WTC11 (cell line): ENCODE measurements at places on chromosomes 12 and 14.

GRCh38 chr12:2550561-2551411, 244.0 kb upstream of the FKBP4 start:
- H3K27ac ChIP-seq, result no peak overlapping the region
- H3K4me1 ChIP-seq, result no peaks in the 10 kb centered on the region; the same call in 1 of the 2 replicates
- H3K36me3 ChIP-seq, result no peaks in the 10 kb centered on the region
- DNase-seq, result no peak

- H3K4me1 ChIP-seq, result peaks cover 13% of the 10 kb centered on the region
- H3K4me3 ChIP-seq, result no peak overlapping the region
- H3K27me3 ChIP-seq, result no peaks in the 10 kb centered on the region
Measured at GRCh38 chr12:3532931-3533702, 42.1 kb downstream of the PRMT8 start.

GRCh38 chr12:128077211-128077916, 189.6 kb upstream of the TMEM132C start:
- H3K27ac ChIP-seq, result no peak overlapping the region
- H3K4me3 ChIP-seq, result no peak overlapping the region
- H3K36me3 ChIP-seq, result peaks cover 80% of the 10 kb centered on the region
- H3K4me1 ChIP-seq, result no peaks in the 10 kb centered on the region
- peaks cover 27% of the 10 kb centered on the region for H3K27me3 ChIP-seq
- no peak for DNase-seq

GRCh38 chr14:65961004-65961403, 525.2 kb upstream of the CCDC196 start:
- peaks cover under 1% of the 10 kb centered on the region; the same call in 1 of the 2 replicates for H3K36me3 ChIP-seq

- H3K4me1 ChIP-seq, result peaks cover 16% of the 10 kb centered on the region
- no peak overlapping the region for H3K27ac ChIP-seq
- peaks cover 67% of the 10 kb centered on the region for H3K36me3 ChIP-seq
- peaks cover 7% of the 10 kb centered on the region for H3K27me3 ChIP-seq
- H3K4me3 ChIP-seq, result no peak overlapping the region
Measured at GRCh38 chr14:66216763-66217162, 269.4 kb upstream of the CCDC196 start.

GRCh38 chr12:69065775-69066174, 132.8 kb upstream of the CPM start:
- no peak overlapping the region for H3K4me3 ChIP-seq
- peaks cover 27% of the 10 kb centered on the region for H3K4me1 ChIP-seq
- H3K27me3 ChIP-seq, result no peaks in the 10 kb centered on the region

DNA sequence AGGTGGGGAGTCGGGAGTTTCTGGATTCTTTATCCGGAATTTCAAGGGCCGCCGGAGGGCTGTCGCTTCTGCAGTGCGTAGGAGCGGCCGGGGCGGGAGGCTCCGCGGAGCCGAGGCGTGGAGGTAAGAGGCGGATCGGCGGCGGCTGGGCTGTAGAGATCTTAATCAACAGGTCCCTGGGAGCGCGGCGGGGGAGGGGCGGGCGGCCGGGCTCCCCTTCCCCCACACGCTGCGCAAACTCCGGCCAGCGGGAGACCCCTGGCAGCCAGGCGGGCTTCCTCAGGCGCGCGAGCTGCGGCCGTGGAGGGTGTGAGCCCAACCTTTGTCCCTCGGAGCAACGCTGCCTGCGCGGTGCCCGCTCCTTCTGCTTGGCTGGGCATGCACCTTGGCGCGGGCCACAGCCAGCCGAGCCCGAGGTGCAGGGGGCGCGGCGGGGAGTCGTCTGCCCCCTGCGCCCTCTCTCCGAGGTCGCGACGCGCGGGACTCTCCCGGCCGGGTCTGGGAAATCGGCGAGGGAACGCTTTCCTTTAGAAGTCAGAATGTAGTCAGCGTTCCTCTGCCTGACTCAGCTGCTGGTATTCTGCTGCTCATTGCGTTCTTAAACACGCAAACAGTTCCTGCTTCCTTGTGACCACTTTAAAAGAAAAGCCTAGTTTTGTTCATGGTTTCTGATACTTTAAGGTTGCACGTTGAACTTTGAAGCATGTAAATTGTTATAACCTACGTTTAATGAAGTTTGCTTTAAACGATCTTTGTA, at the start of gene PALS1:
Gene PALS1, plus strand, starts transcription at position 25 of the 757 bp plus-strand sequence. CDS start 37,736 bp downstream, outside the sequence.
- peak within 1 kb of the TSS; percentile 98 for H3K27ac ChIP-seq
- peak within 1 kb of the TSS; percentile 89 for H3K4me3 ChIP-seq
- no peaks in the 10 kb centered on the region for H3K36me3 ChIP-seq
- H3K4me1 ChIP-seq, result peaks cover 21% of the 10 kb centered on the region

- H3K27me3 ChIP-seq, result no peaks in the 10 kb centered on the region
- H3K36me3 ChIP-seq, result no peaks in the 10 kb centered on the region
- H3K4me1 ChIP-seq, result peaks cover 47% of the 10 kb centered on the region
- no peak overlapping the region for H3K27ac ChIP-seq
- H3K4me3 ChIP-seq, result no peak overlapping the region
Measured at GRCh38 chr12:119208626-119209061, 29.9 kb downstream of the HSPB8 start.

GRCh38 chr12:100445081-100445481, 28.6 kb upstream of the NR1H4 start:
- no peak for DNase-seq
- no peak overlapping the region for H3K4me3 ChIP-seq
- H3K36me3 ChIP-seq, result no peaks in the 10 kb centered on the region
- H3K27ac ChIP-seq, result no peak overlapping the region
- no peaks in the 10 kb centered on the region for H3K27me3 ChIP-seq

DNA sequence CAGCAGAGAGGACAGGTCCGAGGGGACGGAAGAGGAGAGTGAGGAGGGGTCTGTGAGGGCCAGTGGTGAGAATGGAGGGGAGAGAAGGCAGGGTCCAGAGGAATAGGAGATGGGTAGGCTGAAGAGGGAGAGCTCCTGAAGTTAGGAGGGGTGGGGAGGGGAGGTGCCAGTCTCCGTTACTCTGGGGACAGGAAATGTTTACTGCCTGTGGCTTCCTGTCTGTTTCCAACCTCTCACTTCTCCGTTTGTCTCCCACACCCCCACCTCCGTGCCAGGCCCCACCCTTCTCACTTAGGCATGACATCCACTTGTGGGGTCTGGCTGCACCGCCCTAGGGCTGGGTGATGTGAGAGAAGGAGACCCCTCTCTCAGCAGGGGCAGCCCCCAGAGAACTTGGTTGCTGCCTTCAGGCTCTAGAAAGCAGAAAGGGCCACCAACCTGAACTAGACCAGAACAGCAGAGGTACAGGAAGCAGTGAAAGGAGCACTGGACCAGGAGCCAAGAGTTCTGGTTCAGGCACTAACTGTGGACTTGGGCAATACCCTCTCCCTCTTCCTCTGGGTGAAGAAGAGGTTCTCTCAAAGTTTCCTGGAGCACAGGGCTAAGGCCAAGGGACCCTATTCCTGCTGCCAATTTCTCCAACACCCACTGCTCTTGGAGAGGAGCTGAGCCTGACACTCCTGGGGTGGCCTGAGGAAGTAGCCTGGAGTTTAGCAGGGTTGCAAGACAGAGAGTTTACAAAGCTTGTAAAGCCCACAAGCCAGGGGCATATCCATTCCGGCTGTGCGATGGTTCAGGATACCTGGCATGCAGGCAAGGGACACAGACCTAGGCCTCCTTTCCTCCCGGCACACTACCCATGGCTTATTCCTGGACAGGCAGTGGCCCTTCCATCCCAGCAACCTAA, 5.5 kb downstream of the ITGA5 start:
- no peak for DNase-seq
- H3K4me1 ChIP-seq, result peaks cover 26% of the 10 kb centered on the region
- H3K27ac ChIP-seq, result no peak overlapping the region
- no peak overlapping the region for H3K4me3 ChIP-seq

DNA sequence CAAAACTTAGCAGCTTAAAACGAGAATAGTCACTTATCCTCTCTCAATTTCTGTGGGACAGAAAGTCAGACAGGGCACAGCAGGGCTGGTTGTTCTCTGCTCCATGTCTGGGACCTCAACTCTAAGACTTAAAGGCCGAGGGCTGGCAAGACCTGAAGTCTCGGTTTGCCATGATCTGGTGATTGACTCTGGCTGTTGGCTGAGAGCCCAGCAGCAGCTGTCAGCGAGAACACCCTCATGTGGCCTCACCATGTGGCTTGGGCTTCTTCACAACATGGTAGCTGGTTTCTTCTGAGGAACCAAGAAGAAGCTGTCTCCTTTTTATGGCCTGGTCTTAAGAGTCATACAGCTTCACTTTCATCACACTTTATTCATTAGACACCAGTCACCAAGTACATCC, 1.7 kb upstream of the VASH1 start:
- H3K4me3 ChIP-seq, result no peak overlapping the region
- no peak overlapping the region for H3K27ac ChIP-seq
- H3K27me3 ChIP-seq, result peaks cover 68% of the 10 kb centered on the region
- peaks cover 15% of the 10 kb centered on the region for H3K4me1 ChIP-seq

- H3K36me3 ChIP-seq, result no peaks in the 10 kb centered on the region
- no peak for DNase-seq
- H3K27ac ChIP-seq, result no peak overlapping the region
- H3K4me3 ChIP-seq, result no peak overlapping the region
Measured at GRCh38 chr12:17357396-17357795, 732.6 kb downstream of the RERGL start.

GRCh38 chr12:130746546-130746945, 30.4 kb upstream of the RIMBP2 start:
- H3K27ac ChIP-seq, result no peak overlapping the region
- no peak overlapping the region for H3K4me3 ChIP-seq
- H3K27me3 ChIP-seq, result no peaks in the 10 kb centered on the region; the same call in none of the 2 replicates
- H3K36me3 ChIP-seq, result no peaks in the 10 kb centered on the region
- DNase-seq, result no peak

- no peaks in the 10 kb centered on the region for H3K27me3 ChIP-seq
- H3K4me3 ChIP-seq, result no peak overlapping the region
- H3K27ac ChIP-seq, result no peak overlapping the region; the same call in 1 of the 2 replicates
- DNase-seq, result no peak
- peaks cover 57% of the 10 kb centered on the region for H3K4me1 ChIP-seq
Measured at GRCh38 chr12:114287821-114288525, 118.0 kb downstream of the TBX5 start.
